ENCODE measurements at places on chromosomes 13 and 19. TPM values are rescaled to one million over a fixed set of nuclear protein-coding genes. Genes with fewer than 3 reads are reported as not detected.
A peak's percentile ranks its signal among the peaks of the same experiment; 100 is the strongest.

Gene CCDC70
- not detected for total RNA-seq

DNA sequence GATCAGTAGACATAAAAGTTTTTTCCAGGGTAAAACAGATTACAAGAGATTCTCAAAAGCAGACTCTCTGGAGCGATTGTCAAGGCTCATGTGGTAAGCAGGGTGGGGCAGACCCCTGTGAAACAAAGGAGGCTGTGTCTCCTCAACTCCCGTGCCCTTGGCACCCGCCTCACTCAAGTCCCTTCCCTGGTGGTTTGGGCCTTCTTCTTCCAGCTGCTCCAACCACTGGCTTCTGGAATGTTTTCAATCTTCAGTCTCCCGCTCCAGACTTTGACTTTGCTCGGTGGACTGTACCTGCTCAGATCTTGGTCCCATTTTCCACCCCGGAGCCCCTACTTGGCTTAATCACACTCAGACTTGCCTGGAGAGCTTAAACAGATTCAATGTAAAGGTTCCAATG is 74.8 kb upstream of the STK24 start:
- DNase-seq: no peak
- H3K27ac ChIP-seq: no peak overlapping the region
- no peaks in the 10 kb centered on the region for H3K36me3 ChIP-seq
- H3K4me3 ChIP-seq: no peak overlapping the region

Gene ZNF558
- total RNA-seq: 20.8 TPM

Gene AMER2
- total RNA-seq: not detected

Gene ARL11
- 2.2 TPM for total RNA-seq

Gene WDR62
- 4.3 TPM for total RNA-seq

DNA sequence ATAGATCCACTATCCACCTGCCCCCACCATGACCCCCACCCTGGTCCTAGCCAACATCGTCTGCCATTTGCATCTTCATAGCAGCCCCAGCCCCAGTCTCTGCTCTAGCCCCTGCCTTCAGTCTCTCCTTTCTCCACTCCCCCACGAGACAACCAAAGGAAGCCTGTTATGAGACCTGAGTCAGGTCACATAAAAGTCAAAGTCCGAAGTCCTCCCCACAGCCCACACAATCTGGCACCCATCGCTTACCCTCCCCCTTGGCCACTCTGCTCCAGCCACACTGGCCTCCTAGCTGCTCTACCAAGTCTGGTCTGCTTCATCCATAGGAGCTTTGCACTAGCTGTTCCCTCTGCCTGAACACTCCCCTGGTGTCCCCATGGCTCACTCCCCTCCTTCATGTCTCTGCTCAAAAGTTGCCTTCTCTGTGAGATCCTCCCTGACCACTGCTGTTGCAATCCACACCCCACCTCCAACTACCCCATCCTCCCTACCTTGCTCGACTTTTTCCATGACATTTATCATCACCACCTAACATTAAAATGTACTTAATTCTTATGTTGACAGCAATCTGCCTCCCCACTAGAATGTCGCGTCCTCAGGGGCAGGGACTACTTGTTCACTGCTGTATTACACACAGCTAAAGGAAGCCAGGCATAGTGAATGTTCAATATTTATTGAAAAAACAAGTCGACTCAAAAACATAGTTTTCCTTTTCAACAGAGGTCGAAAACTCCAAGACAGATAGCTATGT is 1.2 kb upstream of the PLEKHG2 start:
- H3K27me3 ChIP-seq: peaks cover 12% of the 10 kb centered on the region
- peak overlapping the region; percentile 100 for H3K27ac ChIP-seq
- DNase-seq: no peak
- no peak overlapping the region for H3K4me3 ChIP-seq
- peaks cover 58% of the 10 kb centered on the region for H3K4me1 ChIP-seq
- H3K36me3 ChIP-seq: peaks cover 9% of the 10 kb centered on the region

DNA sequence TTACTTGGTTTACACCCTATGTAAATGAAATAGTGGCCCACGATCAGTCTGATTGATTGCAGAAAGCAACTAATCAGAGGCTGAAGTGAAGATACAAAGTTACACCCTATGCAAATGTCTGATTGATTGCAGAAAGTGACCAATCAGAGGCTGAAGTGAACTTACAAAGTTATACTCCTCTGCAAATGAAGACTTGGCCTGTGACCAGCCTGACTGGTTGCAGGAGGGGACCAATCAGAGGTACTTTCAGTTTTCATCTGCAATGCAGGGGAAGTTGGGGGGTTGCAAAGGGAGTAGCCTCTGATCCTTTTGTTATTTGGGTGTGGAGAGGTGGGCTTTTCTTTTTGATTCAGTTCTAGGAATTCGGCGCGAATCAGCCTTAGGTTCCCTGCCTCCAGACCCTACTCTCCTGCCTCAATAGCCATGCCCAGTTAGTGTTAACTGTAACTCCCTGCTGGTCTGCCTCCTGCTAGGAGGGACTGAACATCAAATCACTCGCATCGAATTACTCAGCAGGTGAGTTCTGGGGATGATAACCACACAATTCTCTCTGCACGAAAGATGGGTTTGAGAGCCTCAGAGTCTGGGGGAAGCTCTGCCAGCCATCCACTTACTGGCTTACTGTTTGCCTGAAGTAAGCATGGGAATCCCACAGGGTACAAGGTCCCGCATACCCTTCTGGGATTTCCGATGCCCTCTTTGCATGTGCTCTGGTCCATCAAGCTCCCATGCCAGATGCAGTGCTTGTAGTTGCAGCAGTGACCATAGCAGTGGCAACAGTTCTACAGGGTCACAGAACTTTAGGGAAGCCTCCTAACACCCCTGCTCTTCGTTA is 7.5 kb downstream of the ARL11 start:
- H3K27me3 ChIP-seq: no peaks in the 10 kb centered on the region
- no peaks in the 10 kb centered on the region for H3K36me3 ChIP-seq
- H3K4me1 ChIP-seq: peaks cover 78% of the 10 kb centered on the region
- no peak overlapping the region for H3K27ac ChIP-seq
- peak; percentile 71 for DNase-seq

DNA sequence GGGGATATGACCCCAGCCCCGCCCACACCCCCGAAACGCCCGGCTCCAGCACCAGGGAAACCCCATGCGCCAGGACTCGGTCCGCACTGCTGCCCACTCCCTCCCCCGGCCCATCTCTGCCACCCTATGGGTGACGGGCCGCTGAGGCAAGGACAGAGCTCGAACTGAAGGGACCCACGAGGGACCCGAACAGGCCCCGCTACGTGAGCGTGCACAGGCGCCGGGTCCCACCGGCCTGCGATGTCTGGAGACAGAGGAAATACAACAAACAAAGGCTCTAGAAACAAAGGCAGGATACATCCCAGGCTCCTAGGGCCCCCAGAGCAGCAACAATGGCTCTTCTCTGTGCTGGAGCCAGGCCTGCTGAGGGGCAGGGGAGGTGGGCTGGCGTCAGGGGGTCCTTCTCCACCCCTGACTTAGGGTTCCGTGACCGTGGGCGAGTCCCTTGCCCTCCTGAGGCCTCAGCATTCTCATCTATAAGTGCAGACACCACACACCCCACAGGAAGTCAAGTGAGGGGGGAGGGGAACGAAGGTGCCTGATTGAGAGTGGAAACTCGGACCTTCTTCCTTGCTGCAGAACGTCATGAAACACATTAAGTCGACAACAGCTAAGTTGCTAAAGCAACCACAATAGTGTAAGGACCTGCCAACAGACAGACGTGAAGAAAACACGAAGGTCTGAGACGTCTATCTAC is 3.1 kb downstream of the ABHD17A start:
- peak overlapping the region; percentile 70 for H3K27ac ChIP-seq
- DNase-seq: no peak
- H3K4me1 ChIP-seq: peaks cover 14% of the 10 kb centered on the region
- H3K4me3 ChIP-seq: peak overlapping the region; percentile 86
- no peaks in the 10 kb centered on the region for H3K36me3 ChIP-seq
- H3K27me3 ChIP-seq: no peaks in the 10 kb centered on the region

DNA sequence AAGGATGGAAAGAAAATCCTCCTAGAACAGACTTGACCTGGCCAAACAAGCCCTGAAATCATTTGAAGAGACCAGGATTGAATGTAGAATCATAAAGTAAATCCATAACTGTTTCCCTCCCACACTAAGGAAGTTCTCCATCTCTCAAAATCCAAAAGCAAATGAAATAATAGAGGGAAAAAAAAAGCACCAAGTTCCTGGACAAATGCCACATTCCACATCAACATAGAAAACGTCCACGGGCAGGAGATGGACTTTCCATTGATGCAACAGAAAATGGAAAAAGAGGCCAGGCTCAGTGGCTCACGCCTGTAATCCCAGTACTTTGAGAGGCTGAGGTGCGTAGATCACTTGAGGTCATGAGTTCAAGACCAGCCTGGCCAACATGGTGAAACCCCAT is 56.2 kb downstream of the INSR start:
- H3K4me1 ChIP-seq: no peaks in the 10 kb centered on the region
- no peaks in the 10 kb centered on the region for H3K27me3 ChIP-seq
- DNase-seq: no peak
- H3K4me3 ChIP-seq: no peak overlapping the region
- H3K27ac ChIP-seq: no peak overlapping the region

GRCh38 chr19:3186160-3186688 is 494 bp downstream of the NCLN start:
- peaks cover 13% of the 10 kb centered on the region for H3K4me1 ChIP-seq
- no peaks in the 10 kb centered on the region for H3K27me3 ChIP-seq
- no peaks in the 10 kb centered on the region for H3K36me3 ChIP-seq
- no peak for DNase-seq
- H3K4me3 ChIP-seq: peak overlapping the region; percentile 99

Measured in left lung (tissue), 14 donors.